ENCODE measurements at places on chromosomes 5 and 9.

DNA sequence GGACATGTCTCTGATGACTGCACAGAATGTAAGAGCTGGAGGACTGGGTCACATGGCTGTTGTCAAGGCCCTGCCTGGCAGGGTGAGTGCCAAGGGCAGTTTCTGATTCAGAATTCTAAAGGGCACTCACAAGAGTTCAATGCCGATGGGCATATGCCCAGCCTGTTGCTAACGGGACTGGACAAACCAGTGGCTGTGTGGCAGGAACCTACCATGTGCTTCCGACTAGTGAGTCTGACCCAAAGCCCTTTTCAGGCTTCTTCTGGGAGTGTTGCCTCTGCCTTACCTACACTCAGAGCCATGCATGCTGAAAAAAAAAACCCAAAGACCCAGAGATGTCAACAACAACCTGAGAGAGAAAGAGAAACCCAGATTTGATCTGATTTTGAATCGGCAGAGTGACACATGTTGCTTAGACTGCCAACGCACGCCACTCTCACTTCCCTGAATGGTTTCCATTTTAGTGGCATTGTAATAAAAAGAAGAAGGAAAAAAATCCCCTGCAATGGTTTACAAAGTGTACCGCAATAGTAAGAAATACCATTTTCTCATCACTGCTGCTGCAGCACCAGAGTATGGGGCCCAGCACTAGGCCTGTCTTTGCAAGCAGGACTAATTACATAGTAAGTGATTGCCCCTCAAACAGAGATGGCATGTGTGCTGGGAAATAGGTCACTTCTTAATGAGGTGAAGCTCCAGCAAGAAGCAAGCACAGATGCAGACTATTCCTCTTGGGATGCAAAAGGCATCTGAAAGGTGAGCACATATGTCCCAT is 194.3 kb downstream of the PALM2AKAP2 start:
- DNase-seq, result peak; percentile 9

DNA sequence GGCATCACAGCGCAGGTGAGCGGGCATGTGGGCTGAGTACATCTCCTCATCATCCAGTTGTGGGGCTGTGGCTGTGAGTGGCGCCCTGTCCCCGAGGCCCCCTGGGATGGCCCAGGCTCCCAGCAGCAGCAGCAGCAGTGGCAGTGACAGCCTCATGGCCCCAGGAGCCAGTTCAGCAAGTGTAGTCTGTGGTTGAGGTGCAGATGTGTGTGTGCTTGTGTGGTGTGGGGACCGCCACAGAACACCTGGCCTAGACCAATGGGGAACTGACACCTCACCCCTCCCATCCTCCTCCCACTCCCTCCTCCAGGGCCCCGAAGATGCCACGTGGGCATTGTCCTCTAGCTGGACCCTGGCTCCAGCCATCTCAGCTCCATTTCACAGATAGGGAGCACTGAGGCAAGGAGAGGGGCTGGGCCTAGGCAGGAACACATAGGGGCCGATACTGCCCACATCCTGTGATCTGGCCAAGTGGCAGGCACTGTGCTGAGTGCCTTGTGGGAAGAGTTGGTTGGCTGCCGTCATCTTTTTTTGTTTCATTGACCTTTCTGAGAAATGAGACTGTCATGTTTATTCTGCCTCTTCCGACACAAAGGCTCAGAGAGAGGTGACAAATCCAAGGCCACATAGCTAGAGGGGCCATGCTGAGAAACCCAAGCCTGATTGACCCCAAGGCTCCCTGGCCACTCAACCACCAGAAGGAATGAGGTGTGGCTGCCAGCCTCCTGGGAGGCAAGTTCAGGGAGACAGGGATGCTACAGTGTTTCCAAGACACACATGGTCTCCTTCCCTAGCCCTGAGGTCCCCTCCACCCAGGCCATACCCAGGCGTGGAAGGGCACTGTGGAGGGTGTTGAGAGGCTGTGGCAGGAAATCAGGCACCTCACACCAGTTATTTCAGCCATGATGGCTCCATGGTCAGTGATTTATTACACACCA is at the start of gene MZB1:
Gene MZB1 (minus strand): TSS at position 213 of the 938 bp plus-strand sequence. CDS start 57 bp downstream, at position 156.
- peak; percentile 37 for DNase-seq

DNA sequence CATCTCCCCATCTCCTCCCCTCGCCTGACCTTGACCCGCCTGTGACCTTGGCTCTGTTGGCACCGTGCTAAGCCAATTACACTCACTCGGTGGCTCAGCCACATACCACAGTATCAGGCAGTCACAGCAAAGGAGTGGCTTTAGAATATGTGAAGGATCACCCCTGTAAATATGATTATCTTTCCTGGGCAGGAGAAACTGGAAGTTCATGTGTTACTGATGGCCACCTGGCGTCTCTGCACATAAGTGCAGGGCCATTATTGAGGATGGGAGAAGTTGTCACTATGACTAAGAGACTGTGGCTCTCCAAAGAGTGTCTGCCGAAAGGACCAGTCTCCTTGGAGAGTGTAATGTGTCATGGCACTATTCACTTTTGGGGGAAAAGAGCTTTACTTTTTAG is 116.9 kb upstream of the S1PR3 start:
- DNase-seq, result no peak

DNA sequence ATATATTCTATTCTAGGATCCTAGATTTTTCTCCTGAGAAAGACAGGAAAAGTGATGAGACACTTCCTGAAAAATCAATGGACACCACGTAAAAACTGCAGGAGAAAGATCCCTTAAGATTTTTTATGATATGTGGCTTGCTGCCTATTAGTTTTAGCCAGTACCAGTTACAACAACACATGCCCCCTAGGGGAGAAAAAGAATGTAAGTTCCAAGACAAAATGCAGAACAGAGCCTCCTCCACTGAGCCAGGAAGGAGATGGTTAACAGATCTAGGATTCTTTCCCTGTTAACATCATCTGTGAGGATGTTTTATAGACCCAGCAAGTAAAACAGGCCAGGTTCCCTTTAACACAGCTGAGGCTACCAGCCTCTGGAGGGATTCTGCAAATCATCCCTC is 574.7 kb downstream of the TLE4 start:
- no peak for DNase-seq

- no peak for DNase-seq
Observed at GRCh38 chr9:124044448-124044847, 32.9 kb downstream of the LHX2 start.

GRCh38 chr9:86642721-86643120 is 288.5 kb upstream of the TUT7 start:
- no peak for DNase-seq

DNA sequence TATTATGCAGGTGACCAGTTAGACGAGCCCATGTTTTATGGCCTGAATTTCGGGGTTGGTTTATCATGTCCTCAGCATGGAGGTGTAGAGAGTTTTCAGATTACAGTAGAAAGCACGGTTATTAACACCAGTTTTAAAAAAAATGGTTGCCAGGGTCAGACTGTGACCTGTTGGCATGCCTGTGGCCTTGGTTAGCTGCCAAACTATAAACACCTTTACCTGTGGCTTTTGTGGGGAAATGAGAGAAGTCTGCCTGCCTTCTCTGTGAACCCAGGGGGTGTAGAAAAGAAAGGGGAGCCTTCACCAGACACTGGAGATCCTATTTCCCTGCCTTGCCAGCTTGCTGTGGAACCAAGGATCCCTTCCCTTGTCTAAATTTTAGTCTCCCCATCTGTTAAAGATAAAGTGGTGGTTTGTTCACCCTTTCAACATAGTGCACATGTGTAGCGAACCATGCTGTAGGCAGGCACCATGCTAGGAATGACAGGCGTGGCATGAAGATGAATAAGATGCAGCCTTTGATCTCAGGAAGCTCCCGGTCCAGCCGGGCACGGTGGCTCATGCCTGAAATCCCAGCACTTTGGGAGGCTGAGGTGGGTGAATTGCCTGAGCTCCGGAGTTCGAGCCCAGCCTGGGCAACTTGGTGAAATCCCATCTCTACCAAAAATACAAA is 6.1 kb upstream of the PHF19 start:
- no peak for DNase-seq

DNA sequence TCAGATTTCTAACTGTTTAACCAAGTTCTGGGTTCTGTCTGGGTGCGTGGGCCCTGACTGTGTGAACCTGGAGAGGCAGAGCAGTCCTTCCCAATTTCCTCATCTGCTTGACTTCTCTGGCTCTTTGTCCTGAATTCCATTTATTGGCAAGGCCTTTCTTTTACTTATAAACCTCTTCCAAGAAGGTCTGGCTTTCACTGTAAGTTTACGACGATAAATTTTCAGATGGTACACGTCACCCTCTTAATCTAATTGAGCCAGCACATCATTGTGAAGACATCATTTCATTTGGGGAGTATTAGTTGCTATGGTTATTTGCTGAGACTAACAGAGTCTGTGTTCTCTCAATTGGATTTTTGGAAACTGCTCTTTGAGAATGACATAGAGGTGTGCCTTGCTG is 92.4 kb downstream of the ARHGAP26 start:
- DNase-seq, result no peak

GRCh38 chr5:77630114-77630680 is 8.3 kb downstream of the OTP start:
- DNase-seq, result no peak

DNA sequence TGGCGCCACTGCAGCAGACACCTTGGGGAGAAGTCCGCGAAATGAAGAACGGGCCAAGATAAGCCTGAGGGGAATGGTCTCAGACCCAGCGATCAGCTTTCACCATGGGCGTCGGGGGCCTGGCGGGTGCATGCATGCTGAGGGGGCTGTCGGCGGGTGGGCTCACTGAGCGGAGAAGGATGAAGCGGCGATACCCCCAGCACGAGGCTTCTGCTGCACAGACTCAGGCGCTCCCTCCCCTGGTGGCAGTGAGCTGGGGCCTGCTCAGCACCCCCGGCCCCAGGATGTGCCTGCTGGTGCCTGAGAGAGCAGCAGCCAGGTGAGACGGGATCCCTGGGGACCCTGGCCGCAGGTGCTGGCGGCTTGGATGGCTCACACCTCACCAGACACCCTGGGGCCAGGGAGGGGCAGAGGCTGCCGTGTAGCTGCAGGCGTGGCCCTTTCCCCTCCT is 31.2 kb downstream of the CEP72 start:
- no peak for DNase-seq

GRCh38 chr9:77981332-77981731 is 50.3 kb downstream of the GNAQ start:
- DNase-seq, result no peak

- no peak for DNase-seq
Observed at GRCh38 chr5:66897356-66897755, 299.2 kb downstream of the CD180 start.

GRCh38 chr9:115008536-115009270 is 78.3 kb upstream of the TNFSF8 start:
- DNase-seq, result no peak

- no peak for DNase-seq
Observed at GRCh38 chr9:127938298-127938690, 640 bp upstream of the DPM2 start.

DNA sequence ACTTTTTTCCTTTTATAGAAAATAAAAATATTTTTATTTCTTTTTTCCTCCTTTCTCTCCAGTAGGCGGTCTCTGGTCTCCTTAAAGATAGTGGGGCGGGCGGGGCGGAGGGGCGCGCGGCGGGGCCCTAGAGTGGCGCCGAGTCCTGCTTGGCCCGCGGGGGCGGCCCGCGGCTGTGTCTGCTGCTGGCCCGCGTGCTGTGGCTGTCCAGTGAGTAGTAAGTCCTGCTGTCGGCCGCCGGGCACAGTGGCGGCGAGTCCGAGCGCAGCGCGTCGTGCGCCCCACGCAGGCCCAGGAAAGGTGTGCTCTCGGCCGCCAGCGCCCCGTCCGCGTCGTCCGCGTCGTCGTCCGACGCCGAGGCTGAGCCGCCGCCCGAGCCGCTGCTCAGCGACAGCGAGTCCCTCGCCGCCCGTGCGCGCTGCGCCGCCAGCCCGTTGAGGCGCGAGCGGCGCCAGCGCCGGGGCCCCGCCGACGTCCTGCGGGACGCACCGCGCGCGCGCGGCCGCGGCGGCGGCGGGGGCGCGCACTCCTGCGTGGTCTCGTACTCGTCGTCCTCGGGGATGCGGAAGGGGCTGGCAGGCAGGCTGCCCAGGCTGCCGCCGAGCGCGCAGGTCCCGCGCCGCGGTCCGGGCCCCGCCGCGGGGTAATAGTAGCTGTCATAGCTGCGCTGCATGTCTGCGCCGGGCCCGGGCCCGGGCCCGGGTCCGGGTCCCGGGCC is 52.3 kb downstream of the PSD2 start:
- DNase-seq, result peak; percentile 69

- DNase-seq, result no peak
Observed at GRCh38 chr9:83557771-83558170, 19.6 kb upstream of the FRMD3 start.

DNA sequence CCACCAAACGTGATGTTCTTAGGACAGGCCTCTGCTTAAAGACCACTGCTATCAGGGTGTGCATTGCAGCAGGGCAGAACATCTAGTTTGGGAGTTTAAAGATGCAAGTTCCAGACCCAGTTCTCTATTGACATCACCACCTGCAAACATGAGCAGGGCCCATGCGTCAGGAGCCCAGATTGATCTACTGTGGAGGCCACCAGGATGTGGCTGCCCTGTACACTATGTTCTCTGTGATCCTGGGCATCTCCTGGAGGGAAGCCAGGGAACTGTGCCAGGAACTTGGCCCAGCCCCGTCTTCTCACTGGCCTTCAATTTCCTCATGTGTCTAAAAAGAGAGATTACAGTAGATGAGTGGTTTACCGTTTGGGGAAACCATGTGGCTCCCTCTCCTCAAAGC is 87.1 kb downstream of the PDE6A start:
- DNase-seq, result no peak

- DNase-seq, result no peak
Observed at GRCh38 chr9:81317939-81318338, 371.4 kb downstream of the TLE1 start.

DNA sequence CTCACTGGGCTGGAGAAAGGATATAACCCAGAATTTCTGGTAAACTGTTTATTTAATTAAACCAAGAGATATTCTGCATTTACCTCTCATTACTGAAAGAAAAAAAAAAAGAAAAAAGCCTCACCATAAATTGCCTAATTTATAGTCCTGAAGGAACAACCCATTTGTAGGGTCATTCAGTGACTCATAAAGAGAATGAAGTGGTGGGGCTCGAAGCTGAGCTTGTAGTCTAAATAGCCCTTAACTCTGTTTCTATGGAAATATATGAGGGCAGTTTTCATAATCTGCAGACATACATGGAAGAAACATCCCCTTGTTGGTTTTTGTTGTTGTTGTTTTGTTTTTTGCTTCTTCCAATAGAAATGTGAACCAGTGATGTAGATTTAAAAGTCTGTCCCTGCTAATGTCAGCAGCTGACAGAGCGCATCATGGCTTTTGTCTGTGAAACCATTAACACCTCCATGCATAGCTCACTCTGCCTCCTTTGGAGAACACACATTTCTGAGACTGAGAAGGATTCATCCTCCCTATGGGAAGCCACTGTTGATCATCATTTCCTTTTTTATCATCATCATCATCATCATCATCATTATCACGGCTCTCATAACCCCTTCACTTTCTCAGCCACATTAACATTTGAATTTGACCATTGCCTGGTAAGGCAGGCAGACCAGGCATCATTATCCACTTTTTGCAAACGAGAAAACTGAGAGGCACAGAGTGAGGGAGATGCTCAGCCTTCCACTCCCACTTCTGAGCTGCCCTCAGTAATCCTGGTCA is 67.9 kb upstream of the SAP30L start:
- DNase-seq, result no peak

GRCh38 chr9:96158147-96158546 is 143.8 kb downstream of the HSD17B3 start:
- DNase-seq, result no peak
